ENCODE measurements at places on chromosomes 16 and 17.

DNA sequence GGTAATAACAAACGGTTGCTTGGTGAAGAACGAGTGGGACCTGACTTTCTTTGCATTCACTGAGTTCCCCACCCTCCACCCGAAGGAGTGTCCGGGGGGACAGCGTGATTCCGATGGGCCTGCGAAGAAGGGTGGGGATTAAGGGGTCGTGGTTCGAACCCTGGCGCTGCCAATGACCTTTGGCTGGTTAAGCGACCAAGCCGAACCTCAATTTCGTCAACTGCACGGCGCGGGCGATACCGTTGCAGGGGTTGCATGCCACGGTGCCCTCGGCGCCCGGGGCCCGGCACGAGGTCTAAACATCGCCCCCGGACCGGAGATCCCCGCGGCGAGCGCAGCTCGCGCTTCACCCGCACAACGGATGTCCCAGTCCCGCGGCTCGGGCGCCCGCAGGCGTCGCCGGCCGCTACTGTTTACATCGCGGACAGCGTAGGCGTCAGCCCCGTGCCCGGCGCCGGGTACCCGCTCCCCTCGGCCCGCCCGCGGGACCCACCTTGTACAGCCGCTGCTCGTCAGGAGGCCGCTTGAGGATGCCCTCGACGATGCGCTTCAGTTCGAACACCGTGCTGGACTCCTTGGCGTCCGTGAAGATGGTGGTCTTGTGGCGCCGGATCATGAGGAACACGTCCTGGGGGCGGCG, 460 bp downstream of the ELOB start:
- peak; percentile 77 for DNase-seq

DNA sequence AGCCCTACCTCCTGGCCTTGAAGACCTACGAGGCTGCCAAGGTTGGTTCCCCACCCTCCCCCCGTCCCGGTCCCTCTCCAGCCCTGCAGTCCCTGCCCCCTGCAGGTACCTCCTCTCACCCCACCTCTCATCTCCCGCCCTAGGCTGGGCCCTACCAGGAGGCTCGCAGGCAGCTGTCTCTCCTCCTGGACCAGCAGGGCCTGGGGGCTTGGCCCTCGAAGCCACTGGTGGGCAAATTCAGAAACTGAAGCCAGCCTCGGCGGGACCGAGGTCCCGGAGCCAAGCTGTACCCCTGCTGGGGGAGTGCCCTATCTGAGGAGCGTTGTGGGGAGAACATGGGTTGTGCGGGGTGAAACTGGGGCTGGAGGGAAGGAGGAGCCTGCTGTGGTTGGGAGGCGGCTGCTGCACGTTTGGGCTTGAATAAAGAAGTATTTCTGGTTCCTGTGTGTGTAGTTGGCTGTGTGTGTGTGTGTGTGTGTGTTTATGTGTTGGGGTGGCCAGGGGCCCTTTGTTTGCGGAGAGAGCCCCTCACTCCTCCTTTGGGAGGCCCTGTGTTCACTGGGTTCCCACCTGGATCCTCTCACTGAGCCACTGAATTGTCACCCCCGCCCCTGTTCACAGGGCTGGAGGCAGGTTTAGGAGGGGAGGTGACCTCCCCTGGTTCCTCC, 5.9 kb downstream of the ADAD2 start:
- no peak for DNase-seq

GRCh38 chr16:81796583-81797346, 17.7 kb downstream of the PLCG2 start:
- DNase-seq, result no peak

DNA sequence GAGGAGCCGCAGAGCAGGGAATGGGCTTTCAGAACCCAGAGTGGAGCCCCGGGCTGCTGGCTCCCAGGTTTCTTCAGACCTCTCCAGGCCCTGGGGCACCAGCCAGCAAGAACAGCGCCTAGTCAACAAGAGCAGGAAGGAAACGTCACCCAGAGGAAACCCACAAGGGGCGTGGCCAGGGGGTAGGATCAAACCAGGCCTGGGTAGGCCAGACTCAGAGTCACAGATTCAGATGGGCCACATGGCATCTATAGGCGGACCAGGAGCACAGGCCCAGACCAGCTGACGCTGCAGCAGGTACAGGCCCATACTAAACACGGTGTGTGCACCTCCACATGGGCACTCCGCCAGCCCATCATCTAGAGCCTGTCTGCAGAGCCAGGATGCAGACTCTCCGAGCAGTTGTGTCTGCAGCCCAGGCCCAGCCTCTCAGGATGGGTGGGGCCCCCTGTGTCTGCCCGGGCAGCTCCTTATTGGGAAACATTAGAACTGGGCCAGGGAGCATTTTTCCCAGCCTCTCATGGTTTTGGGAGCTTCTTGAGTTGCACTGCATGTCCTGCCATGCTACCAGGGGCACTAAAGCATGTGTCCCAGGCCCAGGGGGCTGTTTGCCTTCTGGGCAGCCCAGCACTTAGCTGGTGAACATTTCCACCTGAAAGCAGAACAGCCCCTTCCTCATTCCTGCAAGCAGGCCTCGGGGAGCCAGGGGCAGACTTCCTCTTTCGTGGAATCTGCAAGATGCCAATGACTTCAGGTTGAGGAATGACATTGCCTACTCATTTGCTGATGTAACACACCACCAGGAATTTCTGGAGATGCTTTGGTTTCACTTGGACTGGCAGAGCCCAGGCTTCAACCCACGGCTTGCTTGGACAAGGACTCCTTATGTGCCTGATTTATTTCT, at the start of gene NLRP1:
Gene NLRP1, minus strand, starts transcription at position 127 of the 904 bp plus-strand sequence. CDS start 552 bp downstream, outside the sequence.
- DNase-seq, result peak; percentile 94

All from stimulated activated effector memory CD8-positive, alpha-beta T cell treated with anti-CD3 and anti-CD28 coated beads, Interleukin-12 subunit alpha, Interleukin-12 subunit beta, amount 100 ng/mL, for 72 hours (primary cell).